Muscle of leg (tissue), 16 donors: ENCODE measurements at places on chromosomes 3 and 15. TPM values are rescaled to one million over a fixed set of nuclear protein-coding genes. Genes with fewer than 3 reads are reported as not detected.

- DNase-seq = peak; percentile 47
These were observed 603.6 kb downstream of the PLOD2 start for GRCh38 chr3:145557405-145557804.

DNA sequence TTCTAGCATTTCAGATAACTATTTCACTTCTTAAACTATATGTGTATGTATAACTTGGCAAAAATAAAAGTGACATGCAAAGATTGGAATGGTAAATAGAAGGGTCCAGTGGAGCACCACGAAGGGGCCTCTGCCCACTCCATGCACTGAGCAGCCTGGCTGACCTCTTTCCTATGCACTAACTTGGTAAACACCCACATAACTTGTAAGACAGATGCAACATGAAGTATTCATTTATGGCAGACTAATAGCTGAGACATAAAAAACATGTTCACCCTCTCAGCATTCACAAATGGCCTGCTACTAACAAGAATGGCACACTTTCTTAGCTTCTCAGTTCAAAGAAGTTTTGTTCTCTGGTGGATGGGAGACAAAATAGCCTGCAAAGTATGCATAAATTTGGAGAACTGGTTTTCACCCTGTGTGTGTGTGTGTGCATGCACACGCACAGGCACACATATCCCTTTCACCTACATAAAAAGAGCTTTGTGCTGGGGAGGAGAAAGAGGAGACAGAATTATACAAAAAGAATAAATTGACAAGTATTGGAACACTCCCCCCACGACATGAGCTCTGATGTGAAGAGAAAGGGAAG, 26.5 kb upstream of the RYK start:
- peak; percentile 10 for DNase-seq

GRCh38 chr3:11170052-11170770, 15.9 kb downstream of the HRH1 start:
- DNase-seq = no peak

DNA sequence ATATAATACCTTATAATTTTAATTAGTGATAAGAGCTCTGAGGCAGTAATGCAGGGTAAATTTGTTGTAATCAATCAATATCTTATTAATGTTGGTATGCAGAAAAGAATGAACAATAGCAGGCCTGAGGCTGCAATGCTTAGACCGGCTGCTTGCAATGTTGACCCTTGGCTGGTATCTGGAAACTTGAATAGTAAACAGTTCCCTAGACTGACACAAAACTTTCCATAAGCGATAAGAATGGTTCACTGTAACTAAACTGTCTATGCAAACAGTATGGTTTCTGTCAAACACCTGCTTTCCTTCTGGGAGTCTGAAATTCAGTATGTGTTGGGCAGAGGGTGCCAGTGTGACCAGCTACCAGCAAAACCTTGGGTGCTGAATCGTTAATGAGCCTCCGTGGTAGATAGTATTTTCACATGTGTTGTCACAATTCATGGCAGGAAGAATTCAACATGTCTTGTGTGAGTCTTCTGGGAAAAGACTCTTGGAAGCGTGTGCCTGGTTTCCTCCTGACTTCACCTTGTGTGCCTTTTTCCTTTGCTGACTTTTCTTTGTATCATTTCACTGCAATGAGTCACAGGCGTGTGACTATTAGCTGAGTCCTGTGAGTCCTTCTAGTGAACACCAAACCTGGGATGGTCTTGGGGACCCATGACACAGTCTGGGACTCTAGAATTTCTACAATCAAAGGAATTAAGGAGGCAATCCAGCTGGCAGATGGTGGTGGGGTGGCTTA, 30.7 kb upstream of the CLRN1 start:
- DNase-seq = peak; percentile 52

- DNase-seq = peak; percentile 53
These were observed 50.3 kb downstream of the IL20RB start for GRCh38 chr3:137008131-137008530.

GRCh38 chr3:188198001-188198400, 44.0 kb downstream of the LPP start:
- DNase-seq = no peak

The CCR4 gene
- 0.04 TPM for total RNA-seq

The ATP13A4 gene
- total RNA-seq = 0.62 TPM
